ENCODE measurements at places on chromosomes 1 and 21. TPM values are rescaled to one million over a fixed set of nuclear protein-coding genes. Genes with fewer than 3 reads are reported as not detected.

DNA sequence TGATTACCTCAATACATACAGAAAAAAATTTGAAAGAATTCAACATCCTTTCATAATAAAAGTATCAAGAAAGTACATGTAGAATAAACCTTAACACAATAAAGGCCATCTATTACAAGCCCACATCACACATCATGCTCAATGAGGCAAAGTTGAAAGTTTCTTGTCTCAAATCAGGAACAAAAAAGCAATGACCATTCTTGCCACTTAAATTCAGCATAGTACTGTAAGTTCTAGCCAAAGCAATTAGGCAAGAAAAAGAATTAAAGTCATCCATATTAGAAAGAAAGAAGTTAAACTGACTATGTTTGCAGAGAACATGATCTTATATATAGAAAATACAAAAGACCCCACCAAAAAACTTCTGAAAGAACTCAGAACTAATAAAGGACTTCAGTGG, 44.5 kb downstream of the KCNT2 start:
- no peak for DNase-seq
- H3K27me3 ChIP-seq = no peaks in the 10 kb centered on the region
- no peak overlapping the region for H3K27ac ChIP-seq

GRCh38 chr1:219492717-219493116, 120.2 kb downstream of the ZC3H11B start:
- no peaks in the 10 kb centered on the region for H3K4me1 ChIP-seq
- no peak for DNase-seq
- H3K4me3 ChIP-seq = no peak overlapping the region
- H3K36me3 ChIP-seq = no peaks in the 10 kb centered on the region

UFC1 gene
- total RNA-seq = 72.8 TPM

SELENBP1 gene
- total RNA-seq = 30.2 TPM

DNA sequence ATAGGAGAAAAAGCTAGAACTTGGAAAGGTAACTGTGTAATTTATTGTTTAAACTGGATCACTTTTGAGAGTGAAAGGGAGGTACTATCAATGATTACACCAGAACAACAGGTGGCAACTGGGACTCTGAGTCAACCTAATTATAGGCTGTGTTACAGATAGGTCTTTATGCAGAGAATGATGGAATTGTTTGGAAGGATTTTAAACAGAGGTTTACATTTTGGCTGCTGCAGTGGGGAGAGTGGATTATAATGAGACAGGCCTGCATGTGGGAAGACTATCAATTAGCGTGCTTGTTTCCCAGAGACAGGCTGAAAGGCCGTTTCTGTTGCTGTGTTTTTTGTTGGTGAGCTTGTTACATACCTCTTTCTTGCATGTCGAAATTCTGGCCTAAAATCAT, 432.9 kb downstream of the PLA2G4A start:
- no peaks in the 10 kb centered on the region for H3K36me3 ChIP-seq
- H3K4me1 ChIP-seq = no peaks in the 10 kb centered on the region
- DNase-seq = no peak
- no peak overlapping the region for H3K27ac ChIP-seq

ABCA4 gene
- total RNA-seq = 0.24 TPM

GRCh38 chr21:30391492-30392025, 4.3 kb upstream of the KRTAP13-1 start:
- no peaks in the 10 kb centered on the region for H3K36me3 ChIP-seq
- no peak overlapping the region for H3K27ac ChIP-seq
- no peaks in the 10 kb centered on the region for H3K27me3 ChIP-seq

ENO1 gene
- total RNA-seq = 1,559 TPM

DNA sequence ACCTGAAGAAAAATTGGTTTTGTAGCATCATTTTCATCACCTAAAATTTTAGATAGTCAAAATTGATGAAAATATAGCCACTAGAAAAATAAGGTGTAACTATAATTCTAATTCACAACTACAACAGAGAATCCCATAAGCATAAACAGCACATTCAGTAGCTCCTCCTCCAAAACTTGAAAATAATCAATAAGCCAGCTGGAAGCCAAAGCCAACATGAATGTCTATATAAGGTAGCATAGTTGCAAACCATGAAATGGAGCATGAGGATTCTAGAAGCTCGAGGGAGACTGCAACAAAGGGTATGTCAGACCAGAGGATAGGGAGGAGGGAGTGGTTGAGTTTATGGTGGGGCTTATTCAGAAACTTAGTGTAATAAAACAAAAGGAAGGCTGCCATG, 22.4 kb downstream of the ACBD3 start:
- H3K27me3 ChIP-seq = no peaks in the 10 kb centered on the region
- peaks cover 57% of the 10 kb centered on the region for H3K36me3 ChIP-seq
- H3K4me1 ChIP-seq = 0 out of 2 replicates have a peak, but pooled peaks cover 6% of the 10 kb centered on the region
- H3K27ac ChIP-seq = no peak overlapping the region
- DNase-seq = no peak

DNA sequence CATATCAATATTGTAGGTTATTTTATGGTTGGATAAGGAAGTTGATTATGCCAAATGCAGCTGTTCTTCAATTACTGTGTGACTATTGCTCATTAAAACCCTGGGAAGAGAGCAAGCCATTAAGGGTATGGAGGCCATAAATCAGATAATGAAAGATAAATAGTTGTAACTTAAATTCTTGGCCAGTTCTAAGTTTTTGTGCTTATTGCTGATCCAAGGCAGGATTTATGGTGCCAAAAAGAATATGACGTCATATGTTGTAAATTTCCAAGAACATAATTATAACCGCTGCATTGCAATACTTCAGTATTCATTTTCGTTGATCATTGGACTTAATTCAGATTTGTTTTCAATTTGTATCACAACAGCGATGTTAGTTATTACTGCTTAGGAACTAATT, 211.6 kb downstream of the LRRC40 start:
- H3K4me1 ChIP-seq = no peaks in the 10 kb centered on the region
- no peak for DNase-seq
- H3K4me3 ChIP-seq = no peak overlapping the region
- no peaks in the 10 kb centered on the region for H3K27me3 ChIP-seq
- no peaks in the 10 kb centered on the region for H3K36me3 ChIP-seq
- no peak overlapping the region for H3K27ac ChIP-seq

GRCh38 chr1:205049479-205049878, 6.5 kb downstream of the CNTN2 start:
- no peak for DNase-seq
- H3K36me3 ChIP-seq = no peaks in the 10 kb centered on the region
- no peak overlapping the region for H3K27ac ChIP-seq
- peaks cover 2% of the 10 kb centered on the region for H3K27me3 ChIP-seq
- H3K4me3 ChIP-seq = no peak overlapping the region

DNA sequence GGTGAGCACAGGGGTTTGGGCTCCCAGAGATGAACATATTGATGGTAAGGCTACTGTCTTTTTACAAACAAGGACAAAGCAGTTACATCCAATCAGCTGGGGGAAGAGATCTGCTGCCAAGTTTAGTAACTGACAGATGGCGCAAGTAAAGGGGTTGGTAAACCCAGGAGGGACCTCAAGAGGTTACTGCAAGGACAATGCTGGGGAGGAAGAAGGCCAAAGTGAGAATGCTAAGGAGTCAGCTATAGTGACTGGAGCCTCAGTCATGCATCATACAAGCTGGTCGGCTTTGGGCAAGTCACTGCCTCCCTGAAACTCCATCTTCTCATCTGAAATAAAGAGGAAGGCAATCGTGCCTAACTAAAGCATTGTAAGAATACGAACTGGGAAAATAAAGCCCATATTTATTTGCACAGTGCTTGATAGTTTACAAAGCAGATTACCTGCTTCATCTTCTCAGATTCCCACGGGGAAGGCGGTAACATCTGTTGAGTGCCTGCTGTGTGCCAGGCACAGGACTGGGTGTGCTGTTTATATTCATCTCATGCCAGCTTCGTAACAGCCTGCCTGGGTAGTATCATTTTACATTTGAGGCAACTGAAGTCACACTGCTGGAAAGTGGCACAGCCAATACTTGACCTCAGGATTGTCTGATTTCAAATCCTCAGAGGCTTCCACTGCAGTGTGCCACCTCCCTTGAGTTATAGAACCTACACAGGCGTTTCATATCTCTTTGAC, 114.8 kb downstream of the BEND5 start:
- no peaks in the 10 kb centered on the region for H3K36me3 ChIP-seq
- H3K4me3 ChIP-seq = no peak overlapping the region
- no peaks in the 10 kb centered on the region for H3K4me1 ChIP-seq
- no peaks in the 10 kb centered on the region for H3K27me3 ChIP-seq

DNA sequence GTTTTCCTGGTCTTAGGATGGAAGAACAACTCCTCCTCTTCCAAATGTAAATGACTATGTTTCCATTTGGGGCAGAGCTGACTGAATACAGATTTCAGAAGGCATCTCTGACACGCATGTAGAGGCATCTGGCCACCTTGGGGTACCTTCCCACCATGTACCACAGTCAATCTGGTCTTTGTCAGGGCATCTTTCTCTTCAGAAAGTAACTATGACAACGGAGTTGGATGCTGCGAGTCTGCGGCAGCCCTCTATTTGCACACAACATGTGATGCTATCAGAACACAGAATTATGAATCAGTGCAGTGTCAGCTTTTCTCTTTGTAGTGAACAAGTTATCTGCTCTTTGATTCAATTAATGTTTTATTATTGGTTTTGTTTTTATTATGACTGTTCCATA, 94.7 kb downstream of the TSEN15 start:
- H3K36me3 ChIP-seq = no peaks in the 10 kb centered on the region
- H3K4me1 ChIP-seq = no peaks in the 10 kb centered on the region
- DNase-seq = no peak
- no peak overlapping the region for H3K4me3 ChIP-seq
- H3K27me3 ChIP-seq = no peaks in the 10 kb centered on the region
- H3K27ac ChIP-seq = no peak overlapping the region

TCEA3 gene
- 84.6 TPM for total RNA-seq

RPAP2 gene
- total RNA-seq = 50.7 TPM

GRCh38 chr1:78839704-78840277, 166.7 kb downstream of the ADGRL4 start:
- no peaks in the 10 kb centered on the region for H3K27me3 ChIP-seq
- H3K4me1 ChIP-seq = no peaks in the 10 kb centered on the region
- peak; percentile 23 for DNase-seq

DNA sequence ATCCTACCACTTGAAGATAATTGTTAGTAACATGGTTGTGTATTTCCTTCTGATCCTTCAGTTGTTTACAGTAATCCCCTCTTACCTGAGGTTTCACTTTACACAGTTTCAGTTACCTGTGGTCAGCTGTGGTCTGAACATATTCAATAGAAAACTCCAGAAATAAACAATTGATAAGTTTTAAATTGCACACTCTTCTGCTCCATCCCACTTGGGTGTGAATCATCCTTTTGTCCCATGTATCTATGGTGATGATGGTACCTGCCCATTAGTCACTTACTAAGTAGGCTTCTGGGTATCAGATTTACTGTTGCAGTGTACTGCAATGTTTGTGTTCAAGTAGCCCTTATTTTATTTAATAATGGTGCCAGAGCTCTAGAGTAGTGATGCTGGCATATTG, 62.5 kb downstream of the OSBPL9 start:
- no peaks in the 10 kb centered on the region for H3K27me3 ChIP-seq
- H3K27ac ChIP-seq = no peak overlapping the region
- no peak for DNase-seq
- H3K4me3 ChIP-seq = no peak overlapping the region
- peaks cover 22% of the 10 kb centered on the region for H3K4me1 ChIP-seq

B3GALT6 gene
- 14.2 TPM for total RNA-seq

SAMD11 gene
- total RNA-seq = 0.11 TPM
